ENCODE measurements at places on chromosomes 2 and 18.
A peak's percentile ranks its signal among the peaks of the same experiment; 100 is the strongest.

DNA sequence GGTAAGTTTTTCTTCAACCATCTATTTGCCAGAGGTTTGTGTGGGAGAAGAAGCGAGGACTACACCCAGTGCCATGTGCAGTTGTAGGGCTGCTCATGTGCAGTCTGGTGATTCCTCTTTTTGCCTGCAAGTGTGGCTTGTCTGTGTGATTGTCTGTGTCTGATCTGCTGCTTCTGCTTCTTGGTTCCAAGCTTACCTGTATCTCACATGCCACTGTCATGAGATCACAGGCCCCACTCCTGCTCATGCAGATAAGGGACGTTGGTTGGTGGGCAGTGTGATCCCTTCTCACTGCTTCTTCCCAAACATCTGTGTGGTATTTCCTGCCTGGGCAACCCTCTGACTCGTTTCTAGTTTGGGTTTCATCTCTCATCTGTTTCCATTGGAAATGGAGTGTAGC, 27.1 kb downstream of the RRM2 start:
- no peak for DNase-seq

- no peak for DNase-seq
Measured at GRCh38 chr18:54360406-54360805, 2.7 kb downstream of the C18orf54 start.

DNA sequence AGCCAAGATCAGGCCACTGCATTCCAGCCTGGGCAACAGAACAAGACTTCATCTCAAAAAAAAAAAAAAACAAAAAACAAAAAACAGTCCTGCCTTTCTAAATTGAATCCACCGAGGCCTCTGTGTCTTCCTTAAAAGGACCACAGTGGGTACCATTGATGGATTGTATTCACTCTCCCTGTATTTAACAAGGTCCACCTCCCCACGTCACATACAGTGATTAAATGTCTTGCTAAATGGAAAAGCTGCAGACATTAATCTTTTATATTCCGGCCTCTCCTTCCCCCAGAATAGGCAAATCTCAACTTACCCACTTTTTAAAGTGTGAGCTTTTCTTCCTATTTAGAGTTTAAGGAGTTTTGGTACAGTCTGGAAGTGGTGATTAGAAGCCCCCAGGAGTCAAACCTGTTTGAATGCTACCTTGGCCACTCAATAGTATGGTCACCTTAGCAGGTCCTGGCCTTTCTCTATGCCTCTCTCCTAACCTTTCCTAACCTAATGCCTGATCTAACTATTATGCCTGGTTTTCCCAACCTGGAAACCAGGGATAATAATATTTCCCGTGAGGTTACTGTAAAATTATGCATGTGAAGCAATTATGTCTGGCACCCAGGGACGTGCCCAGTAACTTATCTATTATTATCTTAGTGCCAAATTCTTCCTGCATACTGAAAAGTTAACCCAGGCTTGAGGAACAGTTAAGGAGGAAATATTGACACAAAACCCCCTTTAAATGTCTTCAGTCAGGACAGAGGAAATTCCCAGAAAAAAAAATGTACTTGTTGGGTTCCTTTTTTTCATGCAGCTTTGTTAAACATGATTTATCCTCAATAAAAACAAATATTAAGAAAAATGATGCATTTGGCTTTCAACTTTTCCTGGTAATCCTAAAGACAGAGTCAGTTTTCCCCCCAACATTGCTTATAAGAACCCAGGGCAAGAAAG, 3.1 kb downstream of the NFE2L2 start:
- no peak for DNase-seq

GRCh38 chr2:113041871-113042270, 10.8 kb downstream of the IL36B start:
- DNase-seq = no peak

- DNase-seq = no peak
Measured at GRCh38 chr2:88897715-88898114, 206.2 kb downstream of the RPIA start.

GRCh38 chr18:4544142-4544541, 89.0 kb upstream of the DLGAP1 start:
- no peak for DNase-seq

DNA sequence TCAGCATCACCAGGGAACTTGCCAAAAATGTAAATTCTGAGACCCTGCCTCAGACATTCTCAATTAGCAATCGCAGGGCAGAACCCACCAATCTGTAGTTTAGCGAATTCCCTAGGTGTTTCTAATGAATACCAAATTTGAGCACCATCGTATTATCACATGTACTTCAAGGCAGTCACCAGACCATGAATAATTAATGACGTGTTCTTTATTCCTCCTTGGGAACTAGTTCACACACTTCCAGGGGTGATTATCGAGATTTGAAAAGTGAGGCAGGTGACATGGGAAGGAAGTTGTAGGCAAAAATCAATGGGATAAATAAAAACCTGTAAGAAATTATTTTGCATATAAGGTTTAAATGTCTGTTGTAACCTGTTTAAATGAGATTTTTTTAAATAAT, 102.5 kb upstream of the CRIM1 start:
- DNase-seq = no peak

DNA sequence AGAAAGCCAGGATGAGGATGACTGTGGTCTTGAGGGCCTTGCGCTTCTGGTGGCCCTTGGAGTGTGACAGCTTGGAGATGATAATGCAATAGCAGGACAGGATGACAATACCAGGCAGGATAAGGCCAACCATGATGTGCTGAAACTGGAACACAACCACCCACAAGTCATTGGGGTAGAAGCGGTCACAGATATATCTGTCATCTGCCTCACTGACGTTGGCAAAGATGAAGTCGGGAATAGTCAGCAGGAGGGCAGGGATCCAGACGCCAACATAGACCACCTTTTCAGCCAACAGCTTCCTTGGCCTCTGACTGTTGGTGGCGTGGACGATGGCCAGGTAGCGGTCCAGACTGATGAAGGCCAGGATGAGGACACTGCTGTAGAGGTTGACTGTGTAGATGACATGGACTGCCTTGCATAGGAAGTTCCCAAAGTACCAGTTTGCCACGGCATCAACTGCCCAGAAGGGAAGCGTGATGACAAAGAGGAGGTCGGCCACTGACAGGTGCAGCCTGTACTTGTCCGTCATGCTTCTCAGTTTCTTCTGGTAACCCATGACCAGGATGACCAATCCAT, 2.7 kb downstream of the CXCR4 start:
- no peak for DNase-seq

DNA sequence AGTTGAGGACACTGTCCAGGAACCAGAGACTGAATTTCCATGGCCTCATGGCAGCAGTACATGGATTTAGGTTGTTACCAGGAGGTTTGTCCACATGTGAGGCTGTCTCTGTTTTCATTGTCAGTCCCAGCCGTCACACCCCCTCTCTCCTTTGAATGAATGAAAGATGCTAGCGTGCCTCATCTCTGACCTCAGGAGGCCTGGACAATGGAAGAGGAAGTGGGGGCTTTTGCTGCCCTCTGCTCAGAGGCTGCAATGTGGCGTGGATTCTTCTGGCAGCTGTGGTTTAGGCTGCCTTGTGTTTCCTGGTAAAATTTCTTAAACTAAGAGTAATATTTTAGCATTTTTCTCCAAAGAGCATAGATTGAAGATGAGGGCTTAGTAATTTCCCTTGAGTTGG, 47.5 kb downstream of the RAB31 start:
- DNase-seq = peak; percentile 59

- no peak for DNase-seq
Measured at GRCh38 chr2:14340703-14341102, 291.8 kb upstream of the LRATD1 start.

- DNase-seq = no peak
Measured at GRCh38 chr2:160343404-160343803, 143.3 kb upstream of the ITGB6 start.

GRCh38 chr18:35121531-35121930, 80.3 kb downstream of the MAPRE2 start:
- no peak for DNase-seq

All from left lung (tissue), 14 donors.